ENCODE measurements at places on chromosomes 13 and 19. TPM values are rescaled to one million over a fixed set of nuclear protein-coding genes. Genes with fewer than 3 reads are reported as not detected.

- DNase-seq: peak; percentile 51
These were observed 4.3 kb upstream of the ZNF813 start for GRCh38 chr19:53463263-53463662.

GRCh38 chr13:20102525-20103180 is 58.2 kb downstream of the GJA3 start:
- DNase-seq: no peak

DNA sequence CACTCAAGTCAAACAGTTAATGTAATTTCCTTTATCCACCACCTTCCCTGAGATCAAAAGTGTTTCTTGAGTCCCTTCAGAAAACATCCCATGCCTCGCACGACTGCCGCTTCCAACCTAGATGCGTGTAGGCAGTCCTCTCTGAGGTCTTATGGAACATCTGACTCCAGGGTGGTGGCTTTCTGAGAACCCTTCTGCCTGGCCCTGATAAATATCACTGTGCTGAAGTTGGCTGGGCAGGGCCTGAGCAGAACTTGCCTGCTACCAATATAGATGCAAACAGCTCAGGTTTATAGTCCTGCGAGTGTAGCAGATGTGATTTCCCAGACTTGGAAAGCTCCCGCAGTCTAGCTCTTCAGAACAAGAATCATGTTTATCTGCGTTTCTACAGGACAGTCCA is 61.1 kb upstream of the GPR12 start:
- no peak for DNase-seq

Gene ZNF790
- polyA plus RNA-seq: 11.8 TPM

DNA sequence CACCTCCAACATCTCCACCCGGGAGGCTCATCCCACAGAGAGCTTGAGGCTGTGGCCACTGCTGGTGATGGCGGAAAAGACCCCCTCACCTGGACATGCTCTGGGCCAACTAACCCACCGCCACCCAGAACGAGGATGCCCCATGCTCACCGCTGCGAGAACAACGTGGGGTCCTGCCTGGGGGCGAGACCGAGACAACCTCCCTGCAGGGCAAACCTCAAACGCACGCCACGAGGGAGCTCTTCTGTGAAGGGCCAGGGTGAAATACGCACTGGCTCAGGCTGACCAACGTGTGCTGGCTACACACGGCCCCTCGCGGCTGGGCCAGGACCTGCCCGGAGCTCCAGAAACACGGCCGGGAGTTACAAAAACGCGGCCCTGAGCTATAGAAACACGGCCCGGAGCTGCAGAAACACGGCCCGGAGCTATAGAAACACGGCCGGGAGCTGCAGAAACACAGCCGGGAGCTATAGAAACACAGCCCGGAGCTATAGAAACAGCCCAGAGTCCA is 19.0 kb upstream of the PLPP2 start:
- peak; percentile 78 for DNase-seq

Gene KLK3
- polyA plus RNA-seq: not detected

- DNase-seq: no peak
These were observed 41.7 kb upstream of the ATP11A start for GRCh38 chr13:112648101-112648500.
